ENCODE measurements at places on chromosomes 2 and 18.

GRCh38 chr2:44433895-44434294, 72.1 kb downstream of the CAMKMT start:
- peak; percentile 71 for DNase-seq

GRCh38 chr2:239131521-239131920, 269.3 kb downstream of the HDAC4 start:
- DNase-seq, result no peak

DNA sequence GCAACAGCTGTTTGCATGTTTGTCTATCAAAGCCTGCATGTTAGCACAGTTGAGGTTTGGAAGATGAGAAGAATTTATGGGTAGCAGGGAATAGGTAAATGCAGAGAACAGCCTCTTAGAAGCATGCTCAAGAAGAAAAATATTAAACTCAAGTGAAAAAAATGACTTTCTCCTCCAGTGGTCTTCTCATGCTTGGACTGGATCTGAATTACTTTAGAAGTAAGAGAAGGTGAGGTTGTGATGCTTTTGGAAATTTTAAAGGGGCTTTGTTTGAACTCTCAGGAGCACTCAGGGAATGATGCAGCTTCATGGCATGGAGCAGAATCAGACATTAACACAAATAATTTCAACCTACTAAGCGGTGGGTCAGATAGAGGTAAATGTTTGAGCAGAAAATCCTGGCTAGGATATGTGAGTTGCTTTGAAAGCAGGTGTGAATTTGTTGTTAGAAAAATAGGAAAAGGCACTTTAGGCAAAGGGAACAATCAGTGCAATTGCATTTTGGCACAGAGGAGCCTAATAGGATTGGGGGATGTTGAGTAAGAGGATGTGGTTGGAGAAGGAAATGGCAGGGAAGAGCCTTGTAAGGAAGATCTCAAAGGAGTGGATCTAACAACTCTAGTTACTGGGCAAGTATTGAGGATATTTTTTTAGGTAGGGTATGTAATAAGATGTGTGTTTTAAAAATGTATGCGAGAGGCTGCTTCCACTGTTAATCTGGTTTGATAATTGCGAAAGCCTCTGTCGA, 76.3 kb downstream of the DDX1 start:
- DNase-seq, result no peak

DNA sequence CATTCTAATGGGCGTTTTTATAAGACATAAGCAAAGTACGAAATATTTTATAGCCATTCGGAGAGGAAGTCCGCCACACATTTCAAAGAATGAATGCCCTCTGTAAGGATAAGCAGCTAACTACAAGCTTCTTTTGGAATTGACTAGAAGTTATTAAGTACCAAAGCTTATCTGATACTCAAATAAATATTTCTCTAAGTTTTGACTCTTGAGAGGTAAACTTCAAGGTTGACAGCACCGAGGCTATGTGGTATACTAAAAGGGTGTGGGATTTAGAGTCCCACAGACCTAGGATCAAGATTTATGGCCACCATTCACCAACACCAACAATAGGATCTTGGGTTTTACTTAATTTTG, 48.1 kb upstream of the MSH2 start:
- DNase-seq, result no peak

GRCh38 chr2:173347305-173348168, 7.1 kb upstream of the CDCA7 start:
- DNase-seq, result peak; percentile 69

- DNase-seq, result no peak
Observed at GRCh38 chr2:161369311-161369710, 46.8 kb upstream of the TBR1 start.

DNA sequence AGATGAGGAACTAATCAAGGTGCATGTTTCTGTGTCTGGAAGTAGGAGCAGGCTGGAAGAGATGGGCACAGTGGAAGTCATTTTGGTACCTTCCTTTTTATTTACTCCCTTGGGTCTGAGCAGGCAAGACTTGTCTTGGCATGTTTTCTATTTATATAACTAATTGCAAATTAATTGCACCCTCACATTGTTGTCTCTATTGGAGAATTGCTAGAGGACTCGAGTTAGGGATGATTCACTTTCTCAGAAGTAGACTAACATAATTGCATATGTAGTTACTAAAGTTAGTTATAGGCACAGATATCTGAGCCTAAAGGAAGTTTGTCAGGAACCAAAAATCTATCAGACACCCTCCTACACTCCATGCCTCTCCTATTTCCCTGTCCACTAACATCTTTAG, 92.8 kb upstream of the NRP2 start:
- DNase-seq, result peak; percentile 85

- no peak for DNase-seq
Observed at GRCh38 chr2:235217846-235218245, 266.0 kb downstream of the SH3BP4 start.

DNA sequence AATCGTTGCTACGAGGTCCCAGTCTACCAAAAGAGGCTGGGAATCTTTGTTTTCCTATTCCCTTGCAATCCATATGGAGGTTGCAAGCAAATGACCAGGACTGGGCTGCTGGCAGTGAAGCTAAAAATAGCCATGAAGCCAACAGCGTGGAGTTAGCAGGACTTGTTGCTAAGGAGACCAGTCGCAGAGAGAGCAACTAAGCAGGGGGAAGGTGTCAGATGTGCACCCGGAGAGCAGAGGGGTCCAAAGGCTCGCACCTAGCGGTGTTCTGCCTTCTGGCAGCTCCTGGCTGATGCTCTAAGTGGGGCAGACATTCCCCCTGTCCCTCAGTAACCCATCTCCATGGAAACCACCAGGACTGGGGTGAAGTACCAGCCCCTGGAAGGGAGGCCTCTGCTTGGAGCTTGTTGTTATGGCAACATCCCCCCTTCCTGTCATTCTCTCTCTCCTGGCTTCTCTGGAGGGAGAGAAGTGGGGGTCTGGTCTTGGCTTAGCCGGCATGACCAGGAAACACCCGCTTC, 84.6 kb downstream of the DNMT3A start:
- peak; percentile 51 for DNase-seq

DNA sequence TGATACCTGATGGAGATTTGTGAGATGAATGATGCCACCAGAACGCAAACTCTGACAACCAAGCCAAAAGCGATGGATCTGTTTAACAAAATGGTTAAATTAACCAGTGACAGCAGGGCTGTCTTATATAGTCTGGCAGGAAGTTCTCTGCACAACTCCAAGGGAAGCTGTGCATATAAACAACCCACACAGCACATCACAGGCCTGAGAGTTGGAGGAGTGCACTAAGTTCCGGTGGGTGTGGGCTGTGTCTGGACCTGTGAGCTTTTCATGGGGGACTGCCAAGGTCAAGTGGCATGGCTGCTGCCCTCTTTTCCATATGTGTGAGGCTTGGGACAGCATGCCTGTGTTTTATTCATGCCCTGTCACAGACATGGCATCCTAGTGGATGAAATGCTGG, 414.6 kb upstream of the TRIB2 start:
- DNase-seq, result no peak

DNA sequence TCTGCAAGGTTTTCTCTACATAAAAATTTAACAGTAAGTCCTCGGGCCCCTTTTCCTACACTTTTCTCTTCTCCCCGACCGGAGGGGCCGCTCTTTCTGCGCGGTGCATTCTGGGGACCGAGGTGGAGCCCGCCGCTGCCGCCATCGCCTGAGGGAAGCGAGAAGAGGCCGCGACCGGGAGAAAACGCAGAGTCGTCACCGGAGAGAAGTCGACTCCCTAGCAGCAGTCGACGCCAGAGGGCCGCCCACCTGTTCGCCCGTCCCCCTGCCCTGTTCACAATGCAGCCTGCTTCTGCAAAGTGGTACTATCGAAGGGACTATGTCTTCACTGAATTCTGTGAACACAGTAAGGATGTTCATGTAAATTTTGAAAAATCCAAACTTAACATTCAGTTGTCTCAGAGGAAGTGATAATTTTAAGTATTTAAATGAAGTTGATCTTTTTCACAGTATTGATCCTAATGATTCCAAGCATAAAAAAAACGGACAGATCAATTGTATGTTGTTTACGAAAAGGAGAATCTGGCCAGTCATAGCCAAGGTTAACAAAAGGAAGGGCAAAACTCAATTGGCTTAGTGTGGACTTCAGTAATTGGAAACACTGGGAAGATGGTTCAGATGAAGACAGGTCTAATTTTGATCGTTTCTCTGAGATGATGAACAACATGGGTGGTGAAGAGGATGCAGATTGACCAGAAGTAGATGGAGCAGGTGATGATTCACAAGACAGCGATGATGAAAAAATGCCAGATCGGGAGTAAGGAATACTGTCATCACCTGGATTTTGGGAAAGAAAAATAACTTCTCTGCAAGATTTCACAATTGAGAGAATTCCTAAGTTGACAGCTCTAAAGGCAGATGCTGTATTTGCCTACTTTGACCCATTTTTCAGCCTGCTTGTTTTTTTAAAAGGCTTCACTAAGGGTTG, 55.8 kb downstream of the ASXL2 start:
- DNase-seq, result peak; percentile 53

GRCh38 chr2:44545005-44545404, 183.3 kb downstream of the CAMKMT start:
- no peak for DNase-seq

- DNase-seq, result no peak
Observed at GRCh38 chr18:66193938-66194337, 410.0 kb downstream of the CDH19 start.

- DNase-seq, result no peak
Observed at GRCh38 chr2:43853141-43854081, 14.6 kb downstream of the ABCG8 start.

DNA sequence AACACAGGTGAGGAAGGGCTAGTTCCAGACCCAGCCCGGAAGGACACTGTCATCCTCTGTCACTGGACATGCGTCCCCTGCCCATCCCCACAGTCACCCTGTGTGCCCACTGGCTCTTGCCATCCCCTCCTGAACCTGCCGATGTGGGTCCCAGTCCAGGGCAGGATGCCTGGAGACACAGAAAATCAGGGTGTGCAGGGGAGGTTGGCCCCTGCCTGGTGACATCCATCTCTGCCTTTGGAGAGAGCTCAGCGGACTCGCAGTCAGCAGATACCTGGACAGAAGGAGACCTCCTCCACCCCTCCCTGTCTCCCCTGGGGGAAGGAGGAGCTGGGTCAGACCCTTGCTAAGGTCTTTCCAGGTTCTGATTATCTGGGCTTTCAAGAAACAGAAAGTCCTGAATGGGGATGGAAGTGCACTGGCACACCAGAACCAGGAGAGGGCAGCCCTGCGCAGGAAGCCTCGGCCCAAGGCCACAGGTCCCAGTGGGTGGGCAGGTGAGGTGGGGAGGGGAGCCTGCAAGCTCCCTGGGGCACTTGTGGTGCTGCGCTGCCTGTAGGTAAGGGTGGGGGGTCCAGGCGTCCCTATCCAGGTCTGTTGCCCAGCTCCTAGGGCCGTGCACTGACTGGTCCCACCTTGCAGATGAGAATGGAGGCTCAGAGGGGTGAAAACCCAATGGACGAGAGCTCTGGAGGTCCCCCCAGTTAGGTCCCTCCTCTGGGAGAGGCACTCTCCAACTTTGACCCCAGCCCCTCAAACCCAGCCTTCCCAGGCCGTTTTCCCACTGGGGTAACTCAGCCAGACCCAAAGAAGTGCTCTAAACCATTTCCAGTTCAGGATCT, 9.7 kb upstream of the OTOS start:
- peak; percentile 15 for DNase-seq

DNA sequence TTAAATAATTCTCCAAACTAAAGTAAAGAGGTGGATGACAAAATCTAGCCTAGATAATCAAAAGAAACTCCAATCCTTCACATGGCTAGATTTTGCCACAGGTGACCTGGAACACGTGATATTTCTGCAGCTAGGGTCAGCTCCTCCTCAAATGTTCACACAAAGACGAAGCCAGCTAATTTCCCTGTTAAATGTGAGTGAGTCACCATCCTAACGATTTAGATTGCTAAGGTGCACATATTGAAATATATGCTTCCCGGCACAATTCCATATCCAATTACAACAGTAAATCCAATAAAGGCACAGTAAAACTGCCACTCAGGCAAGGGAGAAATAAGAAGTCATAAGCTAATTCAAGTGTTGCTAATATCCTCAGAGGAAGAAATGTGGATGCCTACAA, 28.7 kb downstream of the IKZF2 start:
- no peak for DNase-seq

DNA sequence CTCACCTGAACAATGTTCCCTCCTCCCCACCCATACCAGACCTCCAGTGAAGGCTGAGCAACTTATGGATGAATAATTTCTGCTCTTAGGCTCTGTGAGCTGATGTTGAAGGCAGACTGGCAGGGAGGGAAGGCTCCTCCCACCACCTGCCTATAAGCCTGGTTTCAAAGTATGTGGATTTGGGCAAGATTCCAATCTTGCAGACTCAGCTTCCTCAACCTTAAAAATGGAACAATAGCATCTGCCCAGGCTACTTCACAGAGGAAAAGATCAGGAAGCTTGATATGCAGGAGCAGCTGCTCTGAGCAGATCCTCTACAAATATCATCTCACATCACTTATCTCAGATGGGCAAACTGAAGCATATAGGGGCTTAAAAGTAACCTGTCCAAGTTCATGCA, 112.2 kb downstream of the ZFP36L2 start:
- peak; percentile 25 for DNase-seq

DNA sequence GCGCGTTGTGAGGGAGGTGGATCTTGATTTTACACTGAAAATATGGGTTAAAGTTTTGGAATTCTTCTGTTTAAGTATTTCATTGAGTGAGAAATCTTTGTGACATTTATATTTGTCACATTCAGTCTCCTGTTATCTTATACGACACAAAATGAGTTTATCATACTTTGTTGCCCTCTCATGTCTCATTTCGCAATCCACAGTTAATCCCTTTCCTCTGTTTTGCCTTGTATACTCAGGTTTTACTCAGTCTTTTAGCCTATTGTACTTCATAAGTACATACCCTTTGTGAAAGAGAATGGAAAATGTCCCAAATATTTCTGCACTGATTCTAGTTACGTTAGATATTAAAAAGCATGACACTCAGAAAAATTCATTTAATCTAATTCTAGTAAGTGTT, 142.7 kb downstream of the ATP9B start:
- no peak for DNase-seq

- DNase-seq, result no peak
Observed at GRCh38 chr2:125842041-125842440, 813.9 kb upstream of the GYPC start.

- DNase-seq, result no peak
Observed at GRCh38 chr2:48514348-48515003, 15.5 kb upstream of the STON1 start.

DNA sequence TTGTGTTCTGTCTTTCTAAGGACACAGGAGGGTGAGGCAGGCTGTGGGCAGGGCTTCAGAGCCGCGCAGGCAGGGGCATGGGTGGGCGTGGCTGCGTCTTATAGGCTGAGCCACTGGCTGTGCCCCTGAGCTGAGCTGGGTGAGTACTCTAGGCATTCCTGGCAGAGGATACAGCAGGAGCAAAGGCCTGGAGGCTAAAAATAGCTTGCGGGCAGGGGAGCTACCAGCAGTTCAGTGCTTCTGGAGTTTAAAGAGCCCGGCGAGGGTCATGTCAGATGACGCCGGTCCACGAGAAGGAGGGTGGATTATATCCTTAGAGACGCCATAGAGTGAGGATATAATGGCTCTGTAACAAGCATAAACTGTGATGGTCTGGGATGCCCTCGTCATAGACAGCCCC, 31.5 kb upstream of the PDIA6 start:
- DNase-seq, result no peak

- DNase-seq, result no peak
Observed at GRCh38 chr2:159903443-159904126, 105.6 kb upstream of the CD302 start.

- no peak for DNase-seq
Observed at GRCh38 chr2:130851624-130852382, 15.1 kb downstream of the ARHGEF4 start.

GRCh38 chr18:22439447-22439846, 21.7 kb upstream of the CTAGE1 start:
- DNase-seq, result no peak

Data from NCI-H1105 treated with DMSO at 0.1 percent for 48 hours (cell line).